ENCODE measurements at places on chromosomes 11 and 22.

DNA sequence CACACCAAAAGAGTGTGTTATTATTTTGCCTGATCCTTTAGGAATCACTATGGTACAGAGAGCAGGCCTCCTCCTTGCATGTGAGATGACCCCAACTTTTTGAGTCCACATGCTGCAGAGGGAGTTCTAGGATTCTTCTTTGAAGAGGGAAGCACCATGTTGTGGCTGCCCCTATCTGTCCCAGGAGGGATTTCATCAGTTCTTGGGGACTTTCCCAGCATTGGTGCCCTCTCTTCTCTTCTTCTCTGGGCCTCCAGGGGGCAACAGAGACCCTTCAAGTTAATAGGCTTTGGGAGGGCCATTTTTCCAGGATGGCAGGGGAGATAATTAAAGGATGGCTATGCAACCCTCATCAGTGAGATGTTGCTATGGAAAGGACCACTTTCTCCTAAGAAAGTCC, 3.6 kb downstream of the MMP1 start:
- DNase-seq = no peak

DNA sequence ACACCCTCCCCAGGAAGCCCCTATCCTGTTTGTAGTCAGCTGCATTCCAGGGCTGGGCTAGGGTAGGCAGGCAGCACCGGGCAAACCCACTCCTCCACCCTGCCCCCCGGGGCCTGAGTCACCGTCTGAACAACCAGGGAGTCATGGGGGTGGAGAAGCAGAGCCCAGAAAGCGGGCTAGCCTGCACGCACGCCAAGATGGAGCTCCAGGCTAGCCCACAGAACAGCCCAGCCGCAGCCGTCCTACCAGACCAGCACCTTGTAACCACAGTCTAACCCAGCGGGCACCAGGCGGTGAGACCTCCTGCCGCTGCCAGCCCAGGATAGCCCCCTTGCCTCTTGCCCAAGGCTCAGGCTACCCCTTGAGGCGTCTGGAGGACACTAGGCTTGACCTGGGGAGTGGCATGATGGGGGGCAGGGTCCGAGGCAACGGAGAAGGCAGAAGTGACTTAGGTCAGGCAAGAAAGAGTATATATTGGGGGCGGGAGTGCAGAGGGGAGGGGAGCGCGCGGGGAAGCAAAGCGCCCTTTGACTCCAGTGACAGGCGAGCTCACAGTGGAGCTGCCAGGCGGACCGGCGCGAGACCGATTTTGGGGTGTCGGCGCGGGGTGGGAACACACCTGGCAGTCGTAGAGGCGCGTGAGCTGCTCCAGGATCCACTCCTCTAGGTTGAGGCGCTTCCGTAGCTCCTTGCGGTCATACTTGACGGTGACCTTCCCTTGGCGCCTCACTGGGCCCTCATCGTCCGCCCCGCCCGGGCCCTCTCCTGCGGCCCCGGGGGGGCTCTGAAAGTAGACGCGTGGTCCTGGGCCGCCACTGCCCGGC, 734 bp downstream of the PPP1R14B start:
- DNase-seq = peak; percentile 71

DNA sequence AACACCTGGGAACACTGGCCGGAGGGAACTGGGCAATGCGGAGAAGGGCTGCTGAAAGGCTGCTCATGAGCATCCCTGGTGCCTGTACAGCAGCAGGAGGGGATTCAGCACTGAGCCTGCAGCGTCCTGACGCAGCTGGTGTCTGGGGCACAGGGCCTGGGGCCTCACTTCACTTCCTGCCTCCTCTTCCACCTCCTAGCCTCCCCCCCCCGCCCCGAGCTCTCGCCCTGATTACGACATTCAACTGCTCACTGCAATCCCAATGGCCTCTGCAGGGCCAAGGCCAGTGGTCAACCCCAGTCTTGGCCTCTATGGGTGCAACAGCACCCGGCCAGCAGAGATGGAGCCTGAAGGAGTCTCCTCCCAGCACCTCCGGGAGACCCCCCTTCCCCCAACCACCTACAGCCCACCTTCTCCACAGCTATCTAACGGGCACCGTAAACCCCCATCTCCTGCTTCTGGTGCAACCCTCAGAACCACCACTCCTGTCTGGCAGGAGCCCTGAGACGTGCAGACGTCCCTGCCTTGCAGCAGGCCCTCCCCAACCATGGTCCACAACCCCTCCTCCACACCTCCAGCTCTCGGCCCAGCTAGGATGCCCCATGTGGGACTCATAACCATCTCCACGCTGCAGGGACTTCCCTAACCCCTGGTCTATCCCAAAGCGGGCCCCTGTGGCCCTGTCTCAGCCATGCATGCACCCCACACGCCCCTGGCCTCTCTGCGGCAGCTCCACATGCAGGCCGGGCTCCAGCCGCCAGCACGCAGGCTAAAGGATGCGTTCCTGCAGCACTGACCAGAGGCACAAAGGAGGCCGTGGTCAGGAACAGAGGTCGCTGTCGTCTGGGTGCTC, 38.2 kb downstream of the BRD1 start:
- DNase-seq = peak; percentile 13

- no peak for DNase-seq
Measured at GRCh38 chr11:118180300-118180703, 3.9 kb upstream of the SCN2B start.

DNA sequence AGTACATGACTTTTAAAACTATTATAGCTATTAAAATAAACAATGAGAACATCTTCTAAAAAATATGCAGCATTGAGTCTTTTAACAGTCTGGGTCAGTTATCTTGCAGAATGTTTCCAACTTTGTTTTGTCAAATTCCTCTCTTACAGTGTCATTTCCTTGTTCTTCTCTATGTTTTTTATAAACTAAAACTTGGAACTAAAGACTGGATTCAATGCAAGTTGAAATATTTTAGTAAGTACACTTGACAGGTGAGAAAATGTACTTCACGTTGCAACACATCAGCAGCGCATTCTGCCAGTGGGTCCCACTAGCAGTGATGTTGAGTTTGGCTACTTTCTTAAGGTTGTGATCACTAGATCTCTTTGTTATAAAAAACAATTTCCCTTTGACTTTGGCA, 1407.6 kb upstream of the RAG2 start:
- DNase-seq = no peak

- DNase-seq = no peak
Measured at GRCh38 chr22:38760477-38761201, 4.8 kb upstream of the SUN2 start.

DNA sequence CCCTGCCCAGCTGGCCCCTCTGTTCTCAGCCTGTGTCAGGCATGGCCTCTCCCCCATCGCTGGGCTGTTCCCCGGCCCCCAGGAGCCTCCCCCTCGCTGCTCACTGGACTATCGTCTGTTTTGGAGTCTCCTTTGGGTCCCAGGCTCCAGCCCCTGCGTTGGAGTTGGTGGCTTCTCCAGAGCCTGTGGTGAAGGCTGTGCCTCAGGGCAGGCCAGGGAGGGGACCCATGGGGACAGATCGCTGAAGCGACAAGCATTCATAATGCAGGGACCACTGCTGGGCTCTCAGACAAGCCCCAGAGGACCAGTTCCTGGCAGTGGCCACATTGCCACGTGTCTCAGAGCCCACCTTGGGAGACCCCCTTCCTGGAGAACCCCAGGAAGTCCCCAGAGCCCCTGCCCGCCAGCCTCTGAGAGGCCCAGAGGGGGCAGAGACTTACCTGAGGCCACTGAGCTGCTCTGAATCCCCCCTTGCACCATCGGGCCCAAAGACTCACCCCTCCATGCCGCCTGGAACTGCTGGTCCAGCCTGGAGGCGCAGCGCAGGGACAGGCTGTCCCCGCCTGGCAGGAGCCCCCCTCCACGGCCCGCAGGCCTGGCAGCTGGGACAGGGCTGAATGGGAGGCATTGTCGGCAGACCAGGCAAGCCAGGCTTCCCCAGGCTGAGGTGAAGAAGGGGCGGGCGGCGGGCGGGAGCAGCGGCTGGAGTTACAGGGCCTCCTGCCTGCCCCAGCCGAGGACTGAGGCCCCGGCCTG, at the start of gene CHADL:
TSS of gene CHADL (minus strand) at position 555 of the 756 bp plus-strand sequence. CDS start at position 505, 50 bp downstream.
- DNase-seq = no peak

DNA sequence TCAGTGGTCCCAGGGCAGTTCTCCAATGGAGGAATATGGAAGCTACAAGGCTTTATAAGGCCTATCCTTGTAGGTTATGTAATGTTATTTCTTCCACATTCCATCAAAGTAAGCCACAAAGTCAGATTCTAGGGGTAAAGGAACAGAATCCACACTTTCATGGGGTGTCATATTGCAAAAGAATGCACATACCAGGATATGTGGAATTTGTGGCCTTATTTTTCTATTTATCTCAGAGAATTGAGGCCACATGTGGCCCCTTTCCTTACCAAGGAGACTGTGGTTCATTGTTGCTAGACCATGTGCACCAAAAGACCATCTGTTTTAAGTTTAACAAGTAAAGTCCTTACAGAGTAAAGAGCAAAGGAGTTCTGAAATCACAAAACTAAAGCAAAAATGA, 12.9 kb downstream of the LRRC4C start:
- no peak for DNase-seq

DNA sequence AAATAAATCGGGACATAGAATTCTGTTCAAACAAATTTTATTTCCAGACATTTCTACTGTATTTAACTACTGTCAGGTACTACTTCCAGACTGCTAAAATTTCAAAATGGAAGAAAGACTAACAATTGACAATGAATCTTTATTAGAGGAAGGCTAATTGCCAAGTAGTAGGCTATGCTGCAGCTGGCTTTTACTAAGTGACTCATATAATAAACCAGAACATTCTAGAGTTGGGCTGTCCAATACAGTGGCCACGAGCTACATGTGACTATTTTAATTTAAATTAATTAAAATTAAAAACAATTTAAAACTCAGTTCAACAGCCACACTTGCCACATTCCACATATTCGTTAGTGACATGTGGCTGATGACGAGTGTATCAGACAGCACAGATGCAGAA, 27.6 kb downstream of the CHKA start:
- DNase-seq = no peak

DNA sequence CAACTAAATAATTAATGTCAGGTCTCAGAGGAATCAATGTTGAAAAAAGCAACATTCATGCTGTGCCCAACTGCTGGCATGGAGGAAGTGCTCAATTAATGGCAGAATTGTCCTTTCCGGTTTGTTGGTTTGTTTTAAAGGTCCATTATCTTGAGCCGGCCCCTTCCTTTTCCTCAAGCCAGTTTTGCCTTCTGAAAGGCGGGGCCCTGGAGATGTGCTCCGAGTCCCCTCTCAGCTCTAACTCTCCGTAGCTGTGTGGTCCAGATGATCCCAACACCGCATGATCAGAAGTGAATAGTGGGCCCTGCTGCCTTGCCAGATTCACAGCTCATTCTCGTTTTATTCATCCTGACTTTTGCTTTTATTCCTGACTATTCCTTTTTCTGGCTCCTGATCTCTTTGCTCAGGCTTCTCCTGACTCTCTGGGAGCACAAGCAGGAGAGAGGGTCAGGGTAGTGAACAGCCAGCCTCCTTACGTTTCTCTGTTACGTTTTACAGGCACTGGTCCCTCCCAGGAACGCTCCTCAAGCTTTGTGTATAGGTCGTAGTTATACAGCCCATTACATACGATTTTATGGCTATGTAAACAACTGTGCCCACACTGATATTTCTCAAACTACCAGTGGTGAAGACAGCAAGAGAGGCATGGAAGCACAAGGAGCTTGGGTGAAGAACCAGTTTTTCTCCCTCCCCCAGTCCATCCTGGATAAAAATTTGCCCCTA, 265.9 kb downstream of the LARGE1 start:
- DNase-seq = no peak

DNA sequence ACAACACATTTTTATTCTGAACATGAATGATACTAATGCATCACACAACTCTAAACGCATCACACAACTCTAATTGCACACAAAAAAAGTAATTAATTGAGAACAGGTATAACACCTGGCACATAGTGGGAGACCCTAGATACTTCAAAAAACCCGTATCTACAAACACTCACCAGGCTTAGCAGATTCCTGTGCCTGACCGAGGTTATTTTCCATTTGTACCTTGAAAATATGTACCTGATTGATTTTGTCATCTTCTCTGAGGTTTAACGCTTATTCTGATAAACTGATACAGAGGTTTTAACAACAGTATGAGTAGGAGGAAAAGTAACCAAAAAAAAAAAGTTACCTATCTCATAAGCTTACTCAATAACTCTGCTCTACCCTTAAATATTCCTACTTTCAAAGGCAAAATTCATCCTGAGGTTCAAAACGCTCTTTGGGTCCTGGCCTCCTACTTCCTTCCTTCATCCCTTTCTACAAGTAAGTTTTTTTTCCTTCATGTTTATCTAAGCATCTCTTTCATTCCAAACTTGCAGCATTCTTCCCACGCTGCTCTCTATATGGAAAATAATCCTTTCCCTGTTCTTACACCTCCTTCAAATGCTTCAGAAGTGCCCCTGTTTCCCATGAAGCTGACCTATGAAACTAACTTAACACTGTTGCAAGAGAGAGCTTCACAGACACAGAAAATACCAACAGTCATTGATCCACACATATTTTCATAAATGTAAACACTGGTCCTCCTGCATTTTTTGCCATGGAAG, 73.3 kb downstream of the ETS1 start:
- DNase-seq = no peak

DNA sequence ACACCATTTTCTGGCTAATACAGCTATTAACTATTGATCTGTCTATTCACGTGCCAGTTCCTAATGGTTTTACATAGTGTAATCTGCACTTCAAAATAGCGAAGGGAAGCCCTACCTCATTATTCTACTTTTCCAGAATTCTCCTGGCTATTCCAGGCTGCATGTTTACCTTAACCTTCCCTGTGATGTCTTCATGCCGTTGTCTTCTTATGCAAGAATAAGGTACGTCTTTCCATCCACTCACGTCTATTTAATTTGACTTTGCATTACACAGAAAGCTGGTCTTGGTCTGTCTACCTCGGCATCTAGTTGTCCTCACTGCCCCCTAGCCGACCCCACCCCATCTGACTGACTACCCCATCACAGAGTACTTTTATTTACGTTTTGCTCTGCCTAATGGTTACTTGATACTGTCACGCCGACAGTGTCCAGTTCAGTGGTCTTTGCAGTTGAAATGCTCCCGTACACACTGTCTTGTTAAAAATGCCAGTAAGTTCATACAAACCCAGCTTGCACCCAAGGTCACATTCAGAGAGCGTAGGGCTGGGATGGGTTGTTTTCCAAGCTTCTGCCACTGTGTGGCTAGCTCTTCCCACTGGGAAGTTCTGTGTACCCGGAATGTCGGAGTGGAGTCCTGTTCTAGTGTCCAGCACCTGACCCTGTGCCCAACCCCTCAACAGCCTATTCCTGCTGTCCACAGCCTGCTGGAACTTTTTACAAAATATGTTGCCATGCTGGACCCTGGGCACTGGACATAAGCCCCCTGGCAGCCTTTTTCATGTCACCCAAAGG, 15.0 kb downstream of the NEAT1 start:
- DNase-seq = no peak

GRCh38 chr11:125371431-125371935, 124.6 kb downstream of the FEZ1 start:
- DNase-seq = no peak

DNA sequence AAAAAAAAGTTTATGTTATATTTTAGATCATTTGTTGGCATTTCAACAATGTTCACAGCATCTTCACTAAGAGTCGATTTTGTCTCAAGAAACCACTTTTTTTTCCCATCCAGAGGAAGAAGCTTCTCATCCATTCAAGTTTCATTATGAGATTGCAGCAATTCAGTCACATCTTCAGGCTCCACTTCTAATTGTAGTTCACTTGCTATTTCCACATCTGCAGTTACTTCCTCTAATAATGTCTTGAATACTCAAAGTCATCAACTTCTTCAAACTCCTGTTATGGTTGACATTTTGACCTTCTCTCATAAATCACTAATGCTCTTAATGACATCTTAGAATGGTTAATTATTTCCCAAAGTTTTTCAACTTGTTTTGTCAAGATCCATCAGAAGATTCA, 61.3 kb upstream of the CHORDC1 start:
- no peak for DNase-seq

- no peak for DNase-seq
Measured at GRCh38 chr11:125156346-125157117, 8.0 kb upstream of the PKNOX2 start.
